ENCODE measurements at places on chromosomes 3 and 15.

- DNase-seq, result no peak
Observed at GRCh38 chr15:90174140-90174875, 26.8 kb upstream of the SEMA4B start.

GRCh38 chr3:122956693-122957455 is 70.7 kb downstream of the SEMA5B start:
- DNase-seq, result no peak

- no peak for DNase-seq
Observed at GRCh38 chr3:194075088-194075615, 60.8 kb upstream of the HES1 start.

DNA sequence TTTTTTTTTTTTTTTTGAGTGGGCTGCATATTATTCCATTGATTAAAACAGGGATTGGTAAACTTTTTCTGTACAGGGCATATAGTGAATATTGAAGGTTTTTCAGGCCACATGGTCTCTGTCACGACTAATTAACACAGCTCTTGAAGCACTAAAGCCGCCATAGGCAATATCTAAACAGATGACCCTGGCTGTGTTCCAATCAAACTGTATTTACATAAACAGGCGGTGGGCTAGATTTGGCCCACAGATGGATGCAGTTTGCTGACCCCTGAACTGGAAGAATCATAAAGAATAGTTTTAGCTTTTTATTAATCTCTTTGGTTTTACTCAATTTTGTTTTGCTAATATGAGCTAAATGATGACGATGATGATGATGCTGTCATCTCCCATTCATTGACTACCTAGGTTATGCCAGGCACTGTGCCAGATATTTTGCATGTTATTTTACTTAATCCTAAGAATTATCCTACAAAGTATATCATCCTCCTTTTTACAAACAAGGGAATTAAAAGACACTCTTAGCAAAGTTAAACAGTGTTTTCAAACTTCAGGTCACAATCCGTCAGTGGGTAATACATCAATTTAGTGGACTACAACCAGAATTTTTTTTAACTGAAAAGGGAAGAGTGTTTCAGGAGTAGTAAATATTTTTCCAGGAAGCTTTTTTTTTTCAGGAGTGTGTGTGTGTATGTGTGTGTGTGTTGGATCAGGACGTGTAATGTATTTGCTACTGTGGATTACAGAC is 54.3 kb downstream of the LMCD1 start:
- no peak for DNase-seq

GRCh38 chr3:178623666-178624255 is 87.5 kb downstream of the KCNMB2 start:
- DNase-seq, result no peak

Measured in stimulated activated CD4-positive, alpha-beta T cell treated with anti-CD3 and anti-CD28 coated beads, Interleukin-4, amount 100 ng/mL, for 1 hour (primary cell).